ENCODE measurements at places on chromosomes 7 and 10. TPM values are rescaled to one million over a fixed set of nuclear protein-coding genes. Genes with fewer than 3 reads are reported as not detected.

The LRMDA gene
- total RNA-seq, result not detected

The HECTD2 gene
- 3.1 TPM for total RNA-seq

The FFAR4 gene
- not detected for total RNA-seq

The GJD4 gene
- not detected for total RNA-seq

The NKX2-3 gene
- not detected for total RNA-seq

The ITGA8 gene
- not detected for total RNA-seq

The EN2 gene
- total RNA-seq, result not detected
